ENCODE measurements at places on chromosomes 5 and 9.
A peak's percentile ranks its signal among the peaks of the same experiment; 100 is the strongest.

DNA sequence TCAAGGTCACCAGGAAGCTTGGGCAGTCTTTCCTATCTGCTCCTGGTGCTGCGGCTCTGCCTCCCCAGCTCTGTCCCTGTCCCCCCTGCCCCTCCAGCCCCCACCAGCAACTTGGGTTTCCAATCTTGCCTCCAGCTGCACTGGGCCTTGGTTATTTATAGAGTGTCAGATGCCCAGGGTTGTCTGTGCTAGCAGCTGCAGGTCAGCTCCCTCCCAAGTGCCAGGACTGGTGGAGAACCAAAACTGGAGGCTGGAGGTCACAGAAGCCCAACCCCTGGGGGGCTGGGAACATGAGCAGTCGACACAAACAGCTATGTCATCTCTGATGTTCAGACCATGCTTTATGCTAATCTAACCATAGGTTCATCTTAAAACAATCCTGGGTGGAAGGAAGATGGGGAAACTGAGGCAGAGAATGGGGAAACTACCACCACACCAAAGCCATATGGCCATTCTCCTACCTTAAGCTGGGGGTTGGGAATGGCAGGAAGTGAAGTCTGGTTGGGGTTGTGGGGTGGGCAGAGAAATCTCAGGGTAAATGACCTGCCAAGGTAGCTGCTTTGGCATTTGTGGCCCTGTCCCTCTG is 1.7 kb downstream of the TPM2 start:
- DNase-seq: no peak

DNA sequence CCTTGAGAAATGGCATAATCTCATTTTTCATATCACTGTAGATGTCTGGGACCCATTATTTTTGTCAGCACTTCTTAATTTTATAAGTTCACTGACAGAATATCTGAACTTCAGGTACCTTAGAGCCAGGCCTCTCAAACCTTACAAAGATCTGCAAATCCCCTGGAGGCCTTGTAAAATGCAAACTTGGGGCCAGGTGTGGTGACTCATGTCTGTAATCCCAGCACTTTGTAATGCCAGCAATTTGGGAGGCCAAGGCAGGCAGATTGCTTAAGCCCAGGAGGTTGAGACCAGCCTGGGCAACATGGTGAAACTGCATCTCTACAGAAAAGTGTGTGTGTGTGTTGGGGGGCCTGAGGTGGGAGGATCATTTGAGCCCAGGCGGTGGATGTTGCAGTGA is 30.8 kb downstream of the RASGRF2 start:
- peak; percentile 83 for DNase-seq

DNA sequence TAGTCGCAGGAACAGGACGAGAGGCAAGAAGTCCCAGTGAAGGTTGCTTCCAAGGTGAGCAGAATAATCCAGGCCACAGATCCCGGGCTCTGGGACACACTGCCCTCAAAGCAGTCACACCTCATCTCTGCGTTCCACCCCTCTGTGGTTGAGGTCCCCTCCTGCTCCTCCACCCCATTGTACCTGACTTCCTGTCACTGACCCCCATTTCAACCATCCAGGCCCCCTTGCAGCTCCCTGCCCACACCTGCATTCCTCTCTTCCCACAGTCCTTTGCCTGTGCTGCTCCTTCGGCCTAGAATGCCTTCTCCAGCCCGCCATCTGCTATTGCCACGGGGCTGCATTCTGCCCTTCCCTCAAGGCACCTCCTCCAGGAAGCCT is 73.5 kb downstream of the PAX5 start:
- DNase-seq: no peak

- no peak for DNase-seq
Measured at GRCh38 chr5:107324809-107325208, 345.9 kb downstream of the EFNA5 start.

DNA sequence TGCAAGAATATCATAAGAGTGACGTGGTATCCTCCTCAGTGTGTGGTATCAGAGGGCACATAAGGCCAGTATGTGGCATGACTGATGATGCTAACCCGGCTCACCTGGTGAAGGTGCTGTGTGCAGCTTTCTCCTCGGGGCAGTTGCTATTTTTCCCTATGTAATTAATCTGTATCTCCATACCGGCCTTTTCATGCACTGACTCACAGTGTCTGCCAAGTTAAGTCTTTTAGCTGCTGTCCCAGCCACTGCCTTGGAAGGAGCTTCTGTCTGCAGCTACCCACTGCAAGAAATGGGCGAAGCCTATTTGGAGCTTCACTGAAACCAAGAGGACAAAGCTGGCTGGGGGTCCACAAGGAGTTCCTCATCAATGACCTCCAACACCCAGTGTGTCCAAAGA is 46.0 kb downstream of the NXNL2 start:
- no peak for DNase-seq

Data from foreskin keratinocyte (primary cell).